SK-N-SH treated with all-trans-retinoic acid at 6 μM for 48 hours (cell line): ENCODE measurements at places on chromosomes 6 and 20.

DNA sequence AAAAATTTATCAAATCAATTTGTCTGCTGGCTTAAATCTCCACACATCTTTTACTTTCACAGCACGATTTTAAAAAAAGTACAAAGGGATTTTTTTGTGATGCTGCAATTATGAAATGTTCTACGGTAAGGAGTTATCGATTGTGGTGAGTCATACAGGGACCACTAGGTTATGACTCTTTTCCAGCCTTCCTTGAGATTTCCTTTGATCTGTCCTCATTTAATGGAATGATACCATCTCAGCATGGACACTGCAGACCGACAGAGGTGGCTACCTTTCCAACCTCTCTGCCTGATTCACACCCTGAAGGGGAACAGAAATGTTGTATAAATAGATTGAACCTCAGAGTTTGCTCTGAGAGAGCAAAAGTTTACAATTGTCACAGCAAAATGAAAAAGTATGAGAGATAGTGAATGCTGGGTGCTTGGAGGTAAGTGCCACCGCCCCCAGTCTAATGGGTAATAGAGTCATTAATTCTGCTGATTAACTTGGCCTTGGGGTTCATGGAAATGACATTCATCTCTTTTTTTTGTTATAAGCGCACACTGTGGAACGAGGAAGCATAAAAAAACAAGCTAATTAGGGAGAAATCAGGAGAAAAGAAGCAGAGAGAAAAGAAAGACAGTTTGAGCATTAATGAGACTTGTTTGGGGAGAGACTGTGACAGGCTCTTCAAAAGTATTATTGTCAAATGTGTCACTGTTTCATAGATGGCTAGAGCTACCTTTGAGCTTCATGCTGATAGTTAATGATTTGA is 306.0 kb downstream of the RNF144B start:
- no peak for ATAC-seq

DNA sequence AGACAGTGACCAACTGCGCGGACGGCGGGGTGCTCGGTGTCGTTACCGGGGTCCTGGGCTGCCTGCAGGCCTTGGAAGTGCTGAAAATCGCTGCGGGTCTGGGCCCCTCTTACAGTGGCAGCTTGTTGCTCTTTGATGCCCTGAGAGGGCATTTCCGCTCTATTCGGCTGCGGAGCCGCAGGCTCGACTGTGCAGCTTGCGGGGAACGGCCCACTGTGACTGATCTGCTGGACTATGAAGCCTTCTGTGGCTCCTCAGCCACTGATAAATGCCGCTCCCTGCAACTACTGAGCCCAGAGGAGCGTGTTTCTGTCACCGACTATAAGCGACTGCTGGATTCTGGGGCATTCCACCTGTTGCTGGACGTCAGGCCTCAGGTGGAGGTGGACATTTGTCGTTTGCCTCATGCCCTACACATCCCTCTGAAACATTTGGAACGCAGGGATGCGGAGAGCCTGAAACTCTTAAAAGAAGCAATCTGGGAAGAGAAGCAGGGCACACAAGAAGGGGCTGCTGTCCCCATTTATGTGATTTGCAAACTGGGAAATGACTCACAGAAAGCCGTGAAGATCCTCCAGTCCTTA is 1.0 kb downstream of the MOCS3 start:
- ATAC-seq: no peak

DNA sequence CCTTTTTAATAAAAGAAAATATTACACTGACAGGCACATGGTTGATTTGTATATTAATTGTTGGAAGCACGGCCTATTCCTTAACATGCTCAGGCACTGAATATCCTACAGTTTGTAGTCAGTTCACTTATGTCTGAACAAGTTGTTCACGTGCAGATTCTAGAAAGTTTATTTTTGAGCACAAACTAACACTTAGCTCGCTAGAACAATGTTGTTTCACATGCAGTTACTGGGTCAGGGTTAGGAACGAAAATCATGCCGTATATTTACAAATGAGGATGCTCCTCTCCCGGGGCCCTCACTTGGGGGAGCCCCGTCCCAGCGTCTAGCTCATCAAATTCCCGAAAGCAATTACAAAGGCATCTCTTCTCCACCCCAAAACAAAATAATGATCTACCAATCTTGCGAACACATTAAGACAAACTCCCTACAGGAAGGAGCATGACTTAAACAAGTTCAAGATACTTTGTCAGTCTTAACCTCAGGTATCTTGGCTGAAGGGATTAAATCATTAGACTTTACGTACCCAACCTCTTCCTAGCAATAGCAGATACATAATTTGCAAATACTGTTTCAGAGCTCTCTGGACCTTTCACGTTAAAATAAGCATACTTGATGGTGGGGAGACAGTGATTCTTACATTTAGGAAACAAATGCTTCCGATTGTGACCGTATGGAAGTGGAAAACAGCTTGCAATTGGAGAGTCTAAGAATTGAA is 1.5 kb downstream of the MAP7 start:
- no peak for ATAC-seq

- no peak for ATAC-seq
Observed at GRCh38 chr20:48751871-48752270, 75.9 kb downstream of the PREX1 start.

DNA sequence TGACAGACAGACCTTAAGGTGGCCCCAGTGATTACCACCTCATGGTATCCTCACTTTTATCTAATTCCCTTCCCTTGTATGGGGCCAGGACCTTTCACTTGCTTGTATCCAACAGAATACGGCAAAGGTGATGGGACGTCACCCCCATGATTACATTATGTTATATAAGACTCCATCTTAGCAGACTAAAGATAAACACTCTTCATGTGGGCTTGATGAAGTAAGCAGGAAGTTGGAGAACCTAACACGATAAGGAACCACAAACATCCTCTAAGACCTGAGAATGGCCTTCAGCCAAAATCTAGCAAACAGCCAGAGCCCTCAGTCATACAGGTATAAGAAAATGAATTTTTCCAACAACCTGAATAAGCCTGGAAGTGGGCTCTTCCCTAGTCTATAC is 8.0 kb downstream of the SLC17A3 start:
- ATAC-seq: no peak

DNA sequence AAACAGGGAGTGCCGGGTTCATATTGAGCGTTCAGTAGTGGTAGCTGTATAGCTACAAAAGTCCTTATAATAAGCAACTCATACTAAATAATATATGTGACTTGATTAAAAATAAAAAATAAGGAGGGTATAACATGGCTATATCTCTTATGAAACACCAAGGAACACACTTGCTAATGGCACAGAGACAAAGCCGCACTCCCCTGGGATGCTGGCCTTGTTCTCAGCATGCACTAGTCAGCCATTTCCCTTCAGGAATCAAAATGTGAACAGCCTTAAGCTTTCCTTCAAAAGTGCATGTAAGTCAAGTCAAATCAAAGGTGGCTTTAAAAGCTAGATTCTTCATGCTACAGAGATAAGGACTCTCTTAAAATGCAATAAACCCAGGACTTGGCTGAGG is 9.4 kb downstream of the HMGCLL1 start:
- ATAC-seq: no peak

DNA sequence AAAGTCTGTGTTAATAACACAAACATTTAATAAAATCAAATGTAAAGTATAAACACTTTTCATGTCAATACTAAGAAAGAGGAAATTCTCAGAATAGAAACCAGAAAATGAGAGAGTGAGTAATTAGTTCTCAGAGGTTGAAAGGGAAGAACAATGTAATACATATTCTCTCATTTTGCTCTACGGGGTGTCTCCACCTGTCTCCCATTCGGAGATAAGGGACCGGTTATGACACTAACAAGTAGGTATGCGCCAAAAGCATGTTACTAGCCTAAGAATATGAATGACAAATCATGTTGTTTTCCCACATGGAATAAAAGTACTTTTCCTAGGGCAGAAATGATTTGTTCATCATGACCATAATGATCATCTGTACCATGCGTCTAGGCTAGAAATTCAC is 35.6 kb upstream of the PRELID3B start:
- no peak for ATAC-seq
